ENCODE measurements at places on chromosomes 1 and 21. TPM values are rescaled to one million over a fixed set of nuclear protein-coding genes. Genes with fewer than 3 reads are reported as not detected.

The FCMR gene
- not detected for total RNA-seq

The CXADR gene
- 5.9 TPM for total RNA-seq

The ADCY10 gene
- total RNA-seq, result not detected

The PARS2 gene
- total RNA-seq, result 5.5 TPM

The RHCE gene
- total RNA-seq, result 0.38 TPM

The FOXJ3 gene
- total RNA-seq, result 16.6 TPM

The OR2G6 gene
- not detected for total RNA-seq

The FNDC10 gene
- 6.4 TPM for total RNA-seq

The KMO gene
- 0.33 TPM for total RNA-seq

The PTGER3 gene
- total RNA-seq, result not detected

The KRTAP7-1 gene
- not detected for total RNA-seq

The SLC27A3 gene
- 24.0 TPM for total RNA-seq

The SPATA46 gene
- total RNA-seq, result not detected

The SLAMF8 gene
- total RNA-seq, result not detected

The FMO4 gene
- total RNA-seq, result 1.0 TPM

The KCNQ4 gene
- total RNA-seq, result 1.3 TPM

The BROX gene
- 27.5 TPM for total RNA-seq

The IFNLR1 gene
- 1.5 TPM for total RNA-seq

The CLDN8 gene
- not detected for total RNA-seq

The SLC44A5 gene
- total RNA-seq, result 2.5 TPM

The TCEA3 gene
- total RNA-seq, result 2.6 TPM

The OLFML3 gene
- 4.9 TPM for total RNA-seq

The S100A3 gene
- 5.8 TPM for total RNA-seq

The LINGO4 gene
- not detected for total RNA-seq

The MEX3A gene
- total RNA-seq, result 23.7 TPM

The GJA4 gene
- total RNA-seq, result not detected

The HCRTR1 gene
- total RNA-seq, result not detected

The LAMB3 gene
- total RNA-seq, result 6.2 TPM

The HES4 gene
- total RNA-seq, result 85.1 TPM

The CD1B gene
- total RNA-seq, result not detected

The SYDE2 gene
- total RNA-seq, result 5.2 TPM

The AGT gene
- total RNA-seq, result 0.89 TPM

The SRSF11 gene
- 49.5 TPM for total RNA-seq

The B3GALT6 gene
- 41.5 TPM for total RNA-seq

The OR2L8 gene
- total RNA-seq, result not detected

The MTMR11 gene
- 9.6 TPM for total RNA-seq

The FAM151A gene
- total RNA-seq, result not detected

The NBPF11 gene
- 2.0 TPM for total RNA-seq

The PIGR gene
- total RNA-seq, result under 0.01 TPM

The FMN2 gene
- 3.3 TPM for total RNA-seq

The ATP1A4 gene
- not detected for total RNA-seq

The CDKN2C gene
- total RNA-seq, result 9.0 TPM

The LAMC2 gene
- total RNA-seq, result 43.6 TPM

The CAMSAP2 gene
- total RNA-seq, result 10.9 TPM

The MCOLN3 gene
- total RNA-seq, result 1.0 TPM

The DNALI1 gene
- 11.3 TPM for total RNA-seq

The RORC gene
- total RNA-seq, result under 0.01 TPM
